Hepatic stellate cell (primary cell): ENCODE measurements at places on chromosomes 1 and 21.

GRCh38 chr1:206590025-206590758 lies 22.1 kb downstream of the EIF2D start:
- DNase-seq: peak; percentile 73

GRCh38 chr1:54989968-54990810 lies 8.5 kb upstream of the BSND start:
- DNase-seq: no peak

- DNase-seq: no peak
Observed at GRCh38 chr1:247905181-247905580, 9.8 kb downstream of the OR2W3 start.

- DNase-seq: no peak
Observed at GRCh38 chr1:167669209-167670124, 39.4 kb downstream of the RCSD1 start.

DNA sequence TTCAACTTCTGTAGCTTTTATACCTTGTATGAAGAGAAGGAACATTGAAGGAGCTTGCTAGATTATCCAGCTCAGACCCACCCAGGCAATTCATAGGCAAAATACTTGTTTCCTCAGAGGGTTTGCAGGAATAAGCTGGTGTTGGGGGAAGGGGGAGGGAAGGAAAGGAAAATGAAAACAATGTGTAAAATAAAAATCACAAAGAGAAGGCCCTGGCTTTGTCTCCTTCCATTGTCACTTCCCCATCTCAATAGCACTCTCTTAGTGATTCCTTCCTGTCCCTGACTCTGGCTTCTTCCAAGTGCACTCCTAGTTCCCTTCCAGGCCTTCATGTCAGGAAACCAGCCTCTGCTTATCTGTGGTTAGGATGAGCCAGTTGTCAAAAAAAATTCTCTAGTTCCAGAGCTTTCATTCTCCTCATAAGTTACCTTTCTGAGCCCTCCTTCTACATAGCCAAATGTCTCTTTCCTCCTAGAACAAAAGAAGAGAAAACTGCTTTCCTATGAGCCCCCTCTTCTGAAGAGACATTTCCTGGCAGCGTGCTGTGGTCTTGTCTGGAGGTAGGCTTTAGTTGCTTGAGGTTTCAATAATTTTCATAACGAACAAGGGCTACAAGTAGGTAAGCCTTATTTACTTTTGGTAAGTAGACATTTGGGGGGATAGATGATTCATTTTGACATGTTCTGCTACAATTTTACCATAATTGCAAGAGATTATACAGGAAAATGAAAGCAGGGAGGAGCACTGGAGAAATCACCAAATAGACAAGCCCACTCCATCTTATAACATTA lies 45.7 kb downstream of the FASLG start:
- no peak for DNase-seq

GRCh38 chr1:155309423-155310021 lies 856 bp downstream of the FDPS start:
- no peak for DNase-seq

DNA sequence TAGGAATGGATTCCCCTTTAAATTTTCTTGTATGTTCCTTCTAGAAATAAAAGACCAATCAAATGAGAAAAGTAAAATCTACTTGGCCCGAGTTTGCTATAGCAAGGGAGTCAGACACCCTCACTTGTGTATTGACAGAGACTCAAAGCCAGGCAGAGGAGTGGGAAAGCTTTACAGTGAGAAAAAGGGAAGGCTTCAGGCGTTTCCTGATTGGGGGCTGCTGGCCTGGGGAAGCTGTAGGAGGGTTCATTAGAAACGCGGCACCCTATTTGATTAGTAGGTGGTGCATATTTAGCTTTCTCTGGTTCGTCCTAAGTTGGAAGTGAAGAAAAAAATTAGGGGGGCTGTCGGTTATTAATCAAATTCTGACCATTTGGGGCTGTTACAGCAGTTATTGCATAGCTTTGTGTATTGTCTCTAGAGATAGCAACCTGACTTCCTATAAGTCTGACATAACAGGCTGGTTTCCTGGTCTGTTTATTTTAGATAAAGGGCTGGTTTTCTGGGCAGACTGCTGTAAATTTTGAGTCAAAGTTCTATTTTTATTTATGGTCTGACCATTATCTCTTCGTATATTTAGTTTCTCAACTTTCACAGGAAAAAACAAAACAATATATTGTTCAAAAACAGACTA lies 10.0 kb downstream of the SLC25A24 start:
- DNase-seq: no peak

- no peak for DNase-seq
Observed at GRCh38 chr1:15935056-15935950, 40.6 kb downstream of the ZBTB17 start.

- no peak for DNase-seq
Observed at GRCh38 chr1:243587823-243588560, 262.1 kb downstream of the AKT3 start.

DNA sequence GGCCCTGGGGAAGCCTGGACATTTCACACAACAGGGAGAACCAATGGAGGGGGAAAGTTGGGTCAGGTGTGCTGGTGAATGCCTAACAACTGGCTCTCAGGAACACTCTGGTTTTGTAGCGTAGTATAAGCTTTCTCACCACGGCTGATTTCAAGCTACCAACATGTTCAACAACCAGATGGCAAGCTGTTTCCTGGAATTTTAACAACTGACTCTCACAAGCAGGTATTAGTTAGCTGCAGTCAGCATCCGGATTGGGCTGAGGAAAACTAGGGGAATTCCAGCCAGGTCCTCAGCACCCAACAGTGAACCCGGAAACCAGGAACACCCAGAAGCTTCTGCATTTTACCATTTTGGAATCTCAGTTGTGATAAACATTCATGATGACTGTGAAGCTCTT lies 162.3 kb upstream of the CAMK1G start:
- no peak for DNase-seq

GRCh38 chr1:116711263-116711840 lies 42.9 kb upstream of the CD2 start:
- no peak for DNase-seq

- no peak for DNase-seq
Observed at GRCh38 chr1:231335663-231336602, 1.7 kb downstream of the EXOC8 start.

DNA sequence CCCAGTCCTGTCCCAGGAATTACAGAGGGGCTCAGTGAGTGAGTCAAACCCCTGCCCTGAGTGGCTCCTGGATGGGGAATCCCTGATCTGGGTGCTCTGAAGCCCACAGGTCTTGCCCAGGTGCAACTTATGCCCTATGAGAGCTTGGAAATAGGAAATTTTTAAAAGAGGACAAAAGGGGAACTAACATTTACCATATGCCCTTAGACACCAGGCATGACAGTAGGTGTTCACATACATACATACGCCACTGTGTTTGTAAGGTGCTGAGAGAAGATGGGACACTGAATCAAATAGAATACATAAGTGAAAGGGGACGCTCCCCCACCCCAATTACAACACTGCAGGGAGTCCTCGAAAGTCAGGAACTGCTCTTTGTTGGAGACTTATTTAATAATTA lies 1.4 kb downstream of the CFAP45 start:
- no peak for DNase-seq

GRCh38 chr21:45615145-45615711 lies 28.3 kb upstream of the PCBP3 start:
- DNase-seq: no peak

DNA sequence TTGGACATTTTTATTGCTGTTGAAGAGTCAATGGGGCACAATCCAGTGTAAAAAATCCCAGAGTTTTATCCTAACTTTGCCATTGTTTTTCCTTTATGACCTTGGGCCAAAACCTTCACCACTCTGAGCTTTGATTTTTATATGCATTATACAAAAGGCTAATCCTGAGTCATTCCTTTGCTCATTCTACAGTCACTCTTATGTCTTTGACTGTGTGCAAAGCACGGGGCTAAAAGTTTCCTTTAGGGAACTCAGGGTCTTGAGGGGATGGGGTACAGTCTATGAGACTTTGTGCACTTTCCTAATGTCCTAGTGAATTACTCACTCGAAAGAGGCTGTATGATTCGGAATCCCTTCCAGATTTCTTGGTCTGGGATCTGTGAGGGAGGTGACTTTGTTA lies 543.2 kb upstream of the CAMK1G start:
- no peak for DNase-seq

- DNase-seq: peak; percentile 58
Observed at GRCh38 chr1:218496561-218496960, 151.4 kb downstream of the TGFB2 start.

DNA sequence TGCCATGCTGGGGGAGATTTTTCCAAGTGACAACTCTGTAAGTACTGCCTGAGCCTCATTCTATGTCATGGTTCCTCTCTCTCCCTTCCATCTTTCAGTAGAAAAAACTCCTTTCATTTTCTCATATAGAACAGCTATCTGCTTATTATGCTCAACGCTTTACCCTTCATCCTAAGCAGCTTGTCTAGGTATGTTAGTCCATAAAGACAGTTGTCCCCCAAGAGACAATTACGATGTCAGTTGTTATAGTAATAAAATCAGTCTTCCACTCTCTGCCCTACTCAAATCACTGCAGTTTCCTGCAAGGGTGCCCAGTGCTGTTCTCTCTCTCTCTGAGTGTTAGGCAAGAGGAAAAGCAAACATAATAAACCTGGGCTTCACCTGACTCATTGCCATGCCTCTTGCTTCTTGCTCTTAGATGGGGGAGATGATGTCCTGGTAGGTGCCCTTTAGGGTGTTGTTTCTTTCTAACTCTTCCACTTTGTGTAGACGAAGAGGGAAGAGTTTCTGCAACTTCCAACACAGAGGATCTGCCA lies 59.4 kb downstream of the PAPPA2 start:
- DNase-seq: no peak

DNA sequence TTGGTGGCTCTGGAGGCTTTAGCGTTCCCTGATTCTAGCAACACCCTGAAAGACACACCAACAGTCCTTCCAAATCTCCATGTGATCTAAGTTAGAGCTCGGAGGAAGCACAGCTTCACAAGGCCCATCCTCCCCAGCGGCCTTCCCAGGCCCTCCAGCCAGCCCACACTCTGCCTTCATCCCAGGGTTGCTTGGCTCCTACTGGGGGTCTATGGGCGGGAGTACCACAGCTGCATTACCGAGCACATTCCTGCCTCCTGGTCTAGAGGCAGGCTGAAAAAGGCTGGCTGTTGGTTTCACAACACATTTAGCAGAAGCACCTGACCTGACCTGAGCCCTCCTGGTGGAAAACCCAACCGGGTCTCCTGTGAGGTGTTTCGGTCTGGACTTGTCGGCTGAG lies 54.7 kb upstream of the TRIM67 start:
- no peak for DNase-seq

- no peak for DNase-seq
Observed at GRCh38 chr1:64466033-64466432, 3.9 kb upstream of the CACHD1 start.

DNA sequence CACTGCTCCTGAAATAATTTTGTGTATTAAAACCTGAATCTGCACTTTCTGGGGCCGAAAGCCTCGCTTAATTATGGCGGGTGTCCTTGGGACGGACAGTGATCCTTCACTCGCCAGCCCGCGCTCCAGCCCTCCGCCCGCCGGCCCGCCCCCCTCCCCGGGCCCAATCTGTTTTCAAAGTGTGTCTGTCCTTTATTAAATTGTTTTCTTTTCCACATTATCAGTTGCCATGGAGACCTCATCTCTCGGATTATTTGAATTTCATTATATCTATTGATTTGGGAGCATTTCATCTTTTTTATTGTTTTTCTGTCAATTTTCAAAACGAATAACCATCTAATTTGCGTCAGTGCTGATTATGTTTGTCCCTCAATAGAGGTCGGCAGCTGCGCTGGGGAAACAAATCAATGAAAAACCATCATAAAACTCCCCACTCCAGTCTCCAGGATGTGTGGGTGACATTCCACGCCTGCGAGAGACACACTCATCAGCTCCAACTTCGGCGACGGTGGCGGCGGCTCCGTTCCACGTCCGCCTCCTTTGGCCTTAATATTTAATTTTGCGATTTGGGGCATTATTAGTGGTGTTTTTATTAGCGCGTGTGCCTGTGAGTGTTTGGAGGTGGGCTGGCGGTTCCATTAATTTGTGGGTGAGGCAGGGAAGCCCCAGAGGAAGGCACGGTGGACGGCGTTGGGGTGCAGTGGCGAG lies 123.9 kb downstream of the CASZ1 start:
- no peak for DNase-seq

DNA sequence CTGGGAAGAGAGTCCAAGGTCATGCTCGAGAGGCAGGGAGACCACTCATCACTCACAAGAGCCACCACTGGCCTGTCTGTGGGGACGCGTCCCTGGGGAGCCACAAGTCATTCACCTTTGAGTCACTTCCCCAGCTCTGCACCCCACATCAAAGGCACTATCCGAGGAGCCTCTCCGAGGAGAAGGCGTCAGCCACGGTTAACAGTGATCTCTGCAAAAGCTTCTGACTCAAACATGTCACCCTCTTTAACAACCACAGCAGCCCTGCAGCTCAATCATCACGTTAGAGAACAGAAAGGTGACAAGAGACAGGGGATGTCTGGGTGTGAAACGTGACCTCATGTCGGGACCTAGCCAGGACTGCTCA lies 9.0 kb downstream of the LRRC47 start:
- DNase-seq: no peak

- no peak for DNase-seq
Observed at GRCh38 chr1:22074803-22075202, 22.3 kb downstream of the CDC42 start.
